Fibroblast of lung (primary cell): ENCODE measurements at places on chromosomes 6 and 20. TPM values are rescaled to one million over a fixed set of nuclear protein-coding genes. Genes with fewer than 3 reads are reported as not detected.
A peak's percentile ranks its signal among the peaks of the same experiment; 100 is the strongest.

Gene MICB
- total RNA-seq, result 6.2 and 17.2 TPM in 2 replicates

Gene THBS2
- total RNA-seq, result 269 and 473 TPM in 2 replicates

Gene FOXS1
- total RNA-seq, result under 0.01 TPM in 1 of 2 replicates, not detected in the other

Gene LY6G6C
- not detected in 2 replicates for total RNA-seq

Gene RCAN2
- 5.6 and 11.7 TPM in 2 replicates for total RNA-seq

Gene ILRUN
- total RNA-seq, result 51.6 and 60.1 TPM in 2 replicates

Gene ZBTB12
- total RNA-seq, result 9.5 and 13.2 TPM in 2 replicates

Gene ETV7
- 1.0 and 1.5 TPM in 2 replicates for total RNA-seq

Gene TTK
- 0.51 and 6.1 TPM in 2 replicates for total RNA-seq

DNA sequence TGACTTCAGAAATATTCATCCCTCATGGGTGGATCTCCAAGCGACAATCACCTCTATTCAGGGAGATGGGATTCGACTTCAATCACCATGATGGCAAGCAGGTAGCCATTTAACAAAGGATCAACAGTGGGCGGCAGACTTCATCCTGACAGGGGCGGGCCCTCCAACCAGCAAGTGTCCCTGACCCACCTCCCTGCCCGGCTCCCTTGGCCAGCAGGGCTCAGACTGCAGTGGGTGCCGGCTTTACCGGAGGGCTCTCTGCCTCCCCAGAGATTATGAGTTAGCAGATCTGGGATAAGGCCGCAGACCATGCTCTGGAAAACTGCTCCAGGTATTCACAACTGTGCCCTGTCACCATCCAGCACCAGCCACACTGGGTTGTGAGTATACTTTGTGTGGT, 39.4 kb downstream of the PPP1R3G start:
- no peak for DNase-seq

DNA sequence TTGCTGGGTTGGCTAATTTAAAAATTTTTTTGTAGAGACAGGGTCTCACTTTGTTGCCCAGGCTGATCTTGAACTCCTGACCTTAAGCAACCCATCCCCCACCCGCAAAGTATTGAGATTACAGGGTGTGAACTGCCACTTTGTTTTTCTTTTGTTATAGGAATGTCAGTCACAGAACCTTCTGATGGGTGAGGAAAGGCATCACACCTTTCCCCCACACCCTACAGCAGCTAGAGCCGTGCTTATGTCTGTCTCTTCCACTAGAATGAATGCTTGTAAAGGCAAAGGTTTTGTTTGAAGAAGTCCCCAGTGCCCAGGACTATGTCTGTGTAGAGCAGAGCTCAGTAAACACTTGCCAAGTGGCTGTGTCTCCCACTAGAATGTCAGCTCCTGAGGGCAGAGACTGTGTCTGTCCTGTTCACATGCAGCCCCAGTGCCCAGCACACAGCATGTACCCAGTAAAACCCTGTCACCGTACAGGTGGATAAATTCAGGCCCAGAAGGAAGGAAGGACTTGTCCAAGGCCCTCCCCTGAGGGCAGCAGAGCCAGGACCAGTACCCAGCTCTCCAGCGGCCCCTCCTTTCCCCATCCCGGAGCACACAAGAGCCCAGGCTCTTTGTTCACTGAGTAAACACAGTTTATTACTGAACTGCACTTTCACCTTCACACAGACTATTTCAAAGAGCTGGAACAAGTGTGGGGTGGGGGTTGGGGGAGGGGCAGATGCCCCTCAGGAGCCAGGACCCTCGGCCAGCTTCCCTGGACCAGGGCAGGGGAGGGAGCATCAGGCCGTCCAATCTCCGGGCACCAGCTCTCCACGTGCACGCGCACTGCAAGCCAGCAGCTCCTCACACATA, 26.4 kb downstream of the COX4I2 start:
- no peak for DNase-seq

- DNase-seq, result peak; percentile 52
Observed at GRCh38 chr6:159376516-159377158, 207.4 kb downstream of the FNDC1 start.

GRCh38 chr6:15252195-15252594, 6.3 kb downstream of the JARID2 start:
- DNase-seq, result no peak

DNA sequence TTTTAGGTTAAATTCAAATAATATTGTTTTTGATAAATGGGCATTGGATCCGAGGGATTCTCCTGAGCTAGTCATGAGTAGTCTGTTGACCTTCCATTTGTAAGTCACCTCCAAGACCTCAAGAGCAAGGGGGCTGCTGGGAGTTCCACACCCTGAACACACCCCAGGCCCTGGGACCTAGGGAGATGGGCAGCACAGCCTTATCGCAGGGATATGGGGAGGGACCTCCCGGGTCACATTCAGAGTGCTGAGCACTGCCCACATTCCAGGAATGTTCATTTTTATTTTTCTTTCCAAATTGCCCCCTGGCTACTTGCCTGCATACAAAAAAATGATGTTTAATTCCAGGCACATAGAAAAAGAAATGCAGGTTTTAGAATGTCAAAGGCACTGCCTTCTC, 55.5 kb downstream of the SLC22A2 start:
- no peak for DNase-seq

DNA sequence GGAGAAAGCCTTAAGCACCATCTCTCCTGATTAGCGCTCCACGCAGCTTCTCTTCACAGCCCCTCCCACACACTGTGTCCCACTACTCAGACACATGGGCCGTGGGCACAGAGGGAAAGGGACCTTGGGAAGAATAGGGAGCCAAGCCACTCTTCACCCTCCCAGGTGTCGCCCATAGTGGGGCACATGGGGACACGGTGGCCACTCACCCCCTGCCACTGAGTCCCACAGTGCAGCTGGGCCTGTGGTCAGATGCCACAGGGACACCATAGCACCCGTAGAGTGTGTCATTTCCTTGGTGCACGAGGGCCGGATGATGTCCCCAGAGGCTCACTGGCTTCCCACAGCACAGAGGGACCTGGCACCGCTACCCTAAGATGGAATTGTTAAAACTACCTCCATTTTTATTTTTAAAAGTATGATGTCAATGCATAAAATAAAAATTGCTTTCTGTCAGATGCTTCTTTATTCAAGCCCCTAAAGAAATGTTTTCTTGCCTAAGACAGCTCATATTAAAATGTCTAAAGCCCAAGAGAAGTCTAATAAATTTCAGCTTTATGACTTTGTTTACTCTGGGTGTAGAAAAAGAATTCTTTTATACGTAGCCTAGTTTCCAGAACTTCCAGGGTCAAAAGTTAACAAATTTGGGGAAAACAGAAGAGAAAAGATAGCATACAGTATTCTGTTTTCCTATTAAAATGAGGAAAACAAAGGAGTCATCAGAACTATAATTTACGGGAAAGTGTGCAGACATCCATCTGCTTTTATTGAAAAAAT, 191.0 kb upstream of the SNX9 start:
- no peak for DNase-seq

DNA sequence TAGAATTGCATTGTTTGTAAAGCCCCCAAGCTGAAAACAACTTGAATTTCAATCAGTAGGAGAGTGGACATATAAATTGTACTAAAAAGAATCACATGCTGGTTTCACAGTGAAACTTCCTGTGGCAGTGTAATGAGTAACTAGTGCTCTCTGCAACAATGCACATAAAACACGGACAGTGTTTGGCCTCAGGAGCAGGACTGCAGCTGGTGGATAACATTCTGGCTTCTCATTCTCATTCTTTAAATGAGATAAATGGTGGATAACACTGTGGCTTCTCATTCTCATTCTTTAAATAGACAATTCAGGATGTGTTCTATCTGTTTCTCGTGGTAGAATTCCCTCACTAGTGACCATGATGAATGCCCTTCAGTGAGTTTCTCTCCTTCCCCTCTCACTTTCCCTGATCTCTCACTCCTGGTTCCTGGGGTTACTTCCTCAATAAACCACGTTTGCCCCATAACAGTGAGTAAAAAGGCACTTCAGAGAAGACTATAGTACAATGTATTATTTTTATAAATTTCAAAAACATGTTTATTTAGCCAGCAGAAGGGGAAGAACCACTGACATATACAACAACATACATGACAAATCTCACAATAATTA, 59.9 kb downstream of the SLC22A2 start:
- DNase-seq, result no peak

GRCh38 chr20:25057234-25058050, 497 bp downstream of the ACSS1 start:
- DNase-seq, result peak; percentile 31

GRCh38 chr6:119147101-119148053, 68.9 kb upstream of the FAM184A start:
- DNase-seq, result peak; percentile 98

DNA sequence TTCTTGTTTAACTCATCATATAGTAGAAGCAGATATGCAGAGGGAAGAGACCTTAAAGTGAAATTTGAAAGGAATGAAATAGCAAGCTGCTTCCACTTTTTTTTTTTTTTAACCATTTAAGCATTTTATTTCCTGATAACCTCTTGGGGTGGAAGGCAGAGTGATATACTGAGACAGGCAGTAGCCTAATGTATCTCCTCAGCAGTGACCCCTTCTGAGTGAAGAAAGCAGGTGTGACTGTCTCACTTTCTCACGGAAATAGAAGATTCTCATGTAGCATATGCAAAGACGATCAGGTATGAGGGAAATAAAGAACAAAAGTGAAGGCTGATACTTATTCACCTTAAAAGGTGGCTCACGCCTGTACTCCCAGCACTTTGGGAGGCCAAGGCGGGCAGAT, 187.1 kb upstream of the STXBP5 start:
- no peak for DNase-seq

- DNase-seq, result no peak
Observed at GRCh38 chr20:23407781-23408464, 13.4 kb downstream of the NAPB start.

GRCh38 chr6:13183415-13184088, 144.8 kb downstream of the TBC1D7 start:
- DNase-seq, result no peak

GRCh38 chr20:54922096-54922495, 446.7 kb downstream of the DOK5 start:
- DNase-seq, result no peak

DNA sequence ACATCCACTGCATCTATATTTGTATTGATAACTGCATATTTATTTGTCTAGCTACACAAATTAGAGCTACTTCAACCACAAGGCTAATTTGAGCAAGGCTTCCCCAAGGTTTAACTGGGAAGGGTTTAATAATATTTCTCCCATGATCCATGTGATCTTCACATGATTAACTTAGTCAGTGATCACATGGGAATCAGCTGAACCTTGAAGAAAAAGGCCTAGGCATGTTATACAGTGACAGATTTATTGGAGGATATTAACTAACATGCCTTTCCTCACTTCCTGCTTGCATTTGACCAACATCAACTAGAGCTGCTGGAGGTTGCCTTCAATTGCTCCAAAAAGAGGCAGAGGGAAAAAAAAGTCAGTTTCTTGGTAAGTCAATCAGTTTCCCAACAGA, 417.0 kb downstream of the HAO1 start:
- no peak for DNase-seq

DNA sequence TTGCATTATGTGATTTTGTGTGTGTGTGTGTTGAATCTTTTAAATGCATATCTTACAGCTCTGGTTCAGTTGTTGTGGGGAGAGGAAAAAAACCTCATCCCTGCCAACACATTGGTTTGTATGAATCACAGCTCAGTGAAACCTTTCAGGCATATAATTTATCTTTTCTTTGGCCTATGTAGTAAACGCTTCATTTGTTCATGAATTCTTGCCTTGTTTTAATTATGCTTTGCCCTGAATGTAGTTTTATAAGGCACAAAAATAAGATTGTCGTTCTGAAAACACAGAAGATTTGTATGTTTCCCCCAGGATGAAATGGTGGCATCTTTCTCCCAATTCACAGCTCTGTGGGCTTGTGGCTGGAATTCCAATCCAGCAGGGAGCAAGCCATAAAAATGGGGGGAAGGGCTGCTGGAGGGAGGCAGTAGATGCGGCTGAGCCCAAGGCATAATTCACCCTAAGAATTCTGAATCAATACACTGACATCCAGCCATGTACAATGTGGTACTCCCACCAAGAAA, 45.1 kb downstream of the BCAS1 start:
- DNase-seq, result peak; percentile 89

DNA sequence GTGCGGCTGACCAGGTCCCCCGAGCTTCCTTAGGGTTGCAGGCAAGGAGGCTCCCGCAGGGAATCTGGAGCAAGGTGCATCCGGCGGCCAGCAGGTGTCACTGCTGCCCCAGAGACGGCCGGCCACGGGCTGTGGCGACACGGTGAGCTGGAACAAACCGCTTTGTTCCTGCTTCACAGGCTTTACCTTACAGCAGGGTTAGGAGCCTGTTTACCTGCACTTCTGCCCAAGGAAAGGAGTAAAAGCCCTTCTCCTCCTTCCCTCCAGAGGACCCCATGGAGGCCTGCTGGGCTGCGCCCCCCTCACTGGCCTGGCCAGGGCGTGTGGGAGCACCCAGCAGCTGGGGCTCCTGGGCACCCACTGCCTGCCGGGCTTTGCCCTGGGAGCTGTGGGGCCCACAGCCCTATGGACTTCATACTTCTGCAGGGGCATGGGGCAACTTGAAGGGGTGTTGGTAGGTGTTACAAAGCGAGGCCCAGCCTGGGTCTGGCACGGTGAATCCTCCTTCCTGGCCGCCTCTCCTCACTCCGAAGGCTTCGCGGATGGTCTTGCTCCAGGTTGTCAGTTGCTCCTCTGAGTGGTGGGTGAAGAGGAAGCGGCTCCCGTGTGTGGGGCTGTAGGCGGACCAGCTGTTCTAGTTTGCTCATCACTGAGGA, 88.4 kb downstream of the CDC5L start:
- peak; percentile 70 for DNase-seq

DNA sequence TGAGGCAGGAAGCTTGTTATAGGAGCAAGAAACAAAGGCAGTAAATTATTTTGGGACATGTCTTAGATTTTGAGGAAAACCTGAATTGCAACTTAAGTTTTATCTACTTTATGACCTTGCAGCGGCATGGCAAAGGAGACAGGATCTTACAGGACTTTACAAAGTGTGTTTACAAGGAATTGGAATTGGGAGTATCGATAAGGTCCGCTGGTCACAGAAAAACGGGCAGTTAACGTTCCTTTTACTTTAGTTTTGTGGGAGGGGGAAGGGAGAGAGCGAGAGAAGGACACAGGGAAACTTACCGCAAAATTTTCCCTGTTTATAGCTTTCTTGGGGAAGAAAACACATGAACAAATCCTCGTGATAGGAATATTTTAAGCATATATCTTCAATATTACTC, 1607.2 kb downstream of the GRIK2 start:
- DNase-seq, result no peak

DNA sequence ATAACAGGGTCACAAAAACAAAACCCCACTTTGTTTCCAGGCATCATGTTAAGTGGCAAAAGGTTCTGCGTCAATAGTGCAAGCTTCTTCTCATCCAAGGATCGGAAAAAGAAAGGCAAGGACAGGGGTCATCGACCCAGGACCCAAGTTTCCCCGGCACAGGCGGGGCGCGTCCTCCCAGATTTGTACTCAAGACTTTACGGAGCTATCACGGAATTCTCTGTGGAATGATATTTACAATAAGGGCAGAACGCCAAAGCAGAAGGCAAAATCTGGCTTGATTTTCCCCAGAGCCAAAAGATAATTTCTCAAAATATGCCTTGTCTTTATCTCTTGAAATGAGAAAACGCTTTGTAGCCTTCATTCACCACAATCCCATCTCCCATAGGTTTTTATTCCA, 25.5 kb downstream of the PDE10A start:
- no peak for DNase-seq
